ENCODE measurements at places on chromosomes 12 and 14.

DNA sequence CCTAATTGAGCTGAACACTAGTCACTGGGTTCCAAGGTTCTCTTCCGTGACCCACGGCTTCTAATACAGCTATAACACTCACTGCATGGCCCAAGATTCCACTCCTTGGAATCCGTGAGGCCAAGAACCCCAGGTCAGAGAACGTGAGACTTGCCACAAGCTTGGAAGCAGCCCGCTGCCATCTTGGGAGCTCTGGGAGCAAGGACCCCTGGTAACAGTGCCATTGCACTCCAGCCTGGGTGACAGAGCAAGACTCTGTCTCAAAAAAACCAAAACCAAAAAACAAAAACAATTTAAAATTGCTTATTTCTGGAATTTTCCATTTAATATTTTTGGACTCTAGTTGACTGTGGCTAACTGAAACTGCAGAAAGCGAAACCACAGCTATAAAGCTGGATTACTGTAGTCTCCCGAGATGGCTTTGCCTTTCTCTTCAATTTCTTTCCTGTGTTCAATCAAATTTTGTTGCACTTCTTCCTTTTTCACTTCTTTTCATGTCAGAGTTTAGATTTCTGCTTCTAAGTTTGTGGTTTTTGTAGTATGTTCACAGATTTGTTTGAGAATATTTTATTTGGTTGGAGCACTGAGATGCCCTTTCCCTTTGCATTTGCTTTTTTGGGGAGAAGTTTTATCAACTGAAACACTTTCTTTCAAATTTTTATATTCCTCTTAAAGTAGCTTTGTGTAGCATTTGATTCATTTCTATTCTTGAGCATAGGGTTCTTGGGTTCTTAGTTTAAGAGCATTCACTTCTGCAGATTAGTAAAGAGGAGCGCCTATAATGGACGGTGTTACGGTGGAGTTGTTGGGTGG lies 44.6 kb downstream of the DDHD1 start:
- DNase-seq, result no peak

GRCh38 chr12:91178139-91178561 lies 4.5 kb downstream of the DCN start:
- DNase-seq, result no peak

DNA sequence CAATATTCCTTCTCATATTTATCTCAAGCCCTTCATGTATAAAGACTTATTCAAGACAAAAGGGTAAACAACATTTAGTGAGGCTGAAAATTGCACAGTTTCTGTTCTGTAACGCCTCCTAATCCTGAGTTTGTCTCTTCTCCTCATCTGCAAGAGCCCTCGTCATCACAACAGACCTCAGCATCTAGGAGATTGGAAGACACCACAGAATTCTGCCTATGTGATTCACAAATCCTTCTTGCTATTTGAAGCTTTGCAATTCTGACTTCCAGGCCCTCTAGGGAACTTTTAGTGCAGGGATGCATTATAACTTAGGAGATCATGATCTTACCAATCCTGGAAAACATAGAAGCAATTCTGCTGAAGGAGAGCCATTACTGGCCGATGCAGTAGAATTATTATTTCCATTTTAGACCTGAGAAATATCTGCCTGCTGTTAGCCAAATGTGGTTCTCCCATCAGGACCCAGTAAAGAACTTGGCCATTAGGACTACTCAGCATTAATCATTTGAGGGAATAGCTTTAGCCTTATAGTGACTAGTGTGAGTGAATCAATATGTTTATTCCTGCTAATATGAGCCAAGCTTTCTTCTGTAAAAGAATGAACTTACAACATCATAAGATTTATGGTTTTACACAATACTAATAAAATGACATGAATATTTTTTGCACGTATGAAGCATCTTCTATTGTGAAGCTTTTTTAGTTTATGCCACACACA lies 119.5 kb downstream of the ANO4 start:
- no peak for DNase-seq

DNA sequence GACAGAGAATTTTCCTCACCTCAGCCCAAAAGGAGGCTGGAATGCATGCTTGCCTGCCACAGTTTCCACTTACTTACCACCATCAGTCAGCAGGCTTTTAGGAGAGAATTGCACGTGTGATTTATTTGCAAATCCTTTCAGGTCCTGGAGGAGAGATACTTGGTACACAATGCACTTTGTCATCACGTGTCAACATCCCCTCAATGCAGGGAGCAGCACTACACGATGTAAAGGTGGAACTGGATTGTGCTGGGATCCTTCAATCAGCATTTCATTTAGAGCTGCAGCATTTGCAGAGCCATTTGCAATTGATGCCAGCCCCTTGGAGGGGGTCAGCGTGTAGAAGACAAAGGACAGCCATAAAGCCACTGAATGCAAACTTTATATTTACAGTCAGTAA lies 218.1 kb downstream of the GLT1D1 start:
- DNase-seq, result no peak
